ENCODE measurements at places on chromosomes 13 and 19.

GRCh38 chr13:51000571-51001260 lies 91.1 kb downstream of the RNASEH2B start:
- peak; percentile 77 for DNase-seq

GRCh38 chr13:42377640-42378382 lies 105.9 kb downstream of the AKAP11 start:
- DNase-seq, result no peak

- DNase-seq, result no peak
Observed at GRCh38 chr19:49117677-49118564, 1.0 kb downstream of the C19orf73 start.

DNA sequence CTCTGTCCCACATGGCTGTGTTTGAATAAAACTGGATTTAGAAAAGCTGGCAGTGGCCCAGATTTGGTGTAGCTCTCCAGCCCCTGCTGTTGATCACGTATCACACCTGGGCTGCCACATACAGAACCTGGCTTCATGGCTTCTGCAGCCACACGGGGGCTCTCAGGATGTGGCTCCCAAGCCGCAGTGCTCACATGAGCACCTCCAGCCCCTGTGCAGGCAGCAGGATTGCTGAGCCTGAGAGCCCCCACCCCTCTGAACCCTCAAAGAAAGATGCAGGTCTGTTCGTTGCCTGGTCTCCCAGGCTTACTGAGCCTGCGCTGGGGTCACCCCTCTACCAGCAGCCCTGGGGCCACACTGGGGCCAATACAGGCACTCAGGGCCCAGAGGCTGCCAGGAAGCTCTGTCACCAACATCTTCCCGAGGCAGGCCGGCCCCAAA lies 2.7 kb downstream of the PLEKHF1 start:
- no peak for DNase-seq

DNA sequence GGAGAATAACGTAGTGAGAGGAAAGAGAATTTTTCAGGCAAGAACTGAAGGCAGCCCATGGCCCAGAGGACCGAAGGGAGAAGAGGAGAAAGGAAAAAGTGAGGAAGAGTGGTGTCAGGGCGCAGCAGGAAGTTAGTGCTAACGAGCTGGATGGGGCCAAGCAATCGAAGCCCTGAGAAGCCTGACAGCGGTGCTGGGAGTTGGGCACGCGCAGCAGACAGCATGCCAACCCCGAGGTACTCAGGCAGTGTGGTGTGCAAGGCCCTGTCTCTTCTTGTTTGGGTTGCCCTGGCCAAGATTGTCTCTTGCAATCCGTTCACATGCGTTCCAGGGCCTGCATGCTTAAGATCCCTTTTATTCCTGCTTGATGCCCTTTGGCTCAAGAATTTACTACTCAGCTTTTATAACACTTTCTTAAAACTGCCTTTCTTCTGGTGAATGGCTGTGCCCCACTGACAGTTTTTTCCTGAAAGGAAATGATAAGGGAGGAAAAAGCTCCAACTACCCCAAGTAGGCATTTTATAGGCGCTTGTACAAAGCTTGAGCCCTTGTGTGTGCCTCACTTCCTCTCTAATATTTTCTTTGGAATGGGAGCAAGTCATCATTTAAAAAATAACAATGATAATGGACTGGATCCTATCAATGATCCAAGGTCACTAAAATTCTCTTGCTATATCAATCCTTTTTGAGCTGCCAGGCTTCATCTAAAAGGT lies 115.4 kb downstream of the FLT1 start:
- DNase-seq, result no peak

DNA sequence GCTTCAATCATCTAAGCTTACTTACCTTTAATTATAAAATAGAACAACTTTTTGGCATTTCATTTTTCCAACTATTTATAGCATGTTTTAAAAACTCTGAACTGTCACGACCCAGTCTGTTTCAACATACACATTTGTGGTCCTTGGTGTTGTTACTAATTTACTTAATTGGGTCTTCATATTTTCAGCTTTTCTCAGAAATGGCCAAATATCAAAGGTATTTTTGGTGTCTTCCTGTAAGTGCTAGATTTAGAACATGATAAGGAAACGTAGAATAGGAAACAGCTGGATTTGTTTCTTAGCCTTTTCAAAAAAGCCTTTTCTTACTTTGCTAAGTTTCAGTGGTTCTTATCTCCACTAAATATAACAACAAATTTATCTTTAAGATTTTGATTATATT lies 11.4 kb downstream of the LPAR6 start:
- no peak for DNase-seq

- no peak for DNase-seq
Observed at GRCh38 chr13:30504081-30504480, 38.3 kb upstream of the HMGB1 start.

GRCh38 chr13:74444864-74445479 lies 310.8 kb upstream of the KLF12 start:
- DNase-seq, result peak; percentile 18

- no peak for DNase-seq
Observed at GRCh38 chr19:32781280-32781679, 61.7 kb downstream of the TDRD12 start.

DNA sequence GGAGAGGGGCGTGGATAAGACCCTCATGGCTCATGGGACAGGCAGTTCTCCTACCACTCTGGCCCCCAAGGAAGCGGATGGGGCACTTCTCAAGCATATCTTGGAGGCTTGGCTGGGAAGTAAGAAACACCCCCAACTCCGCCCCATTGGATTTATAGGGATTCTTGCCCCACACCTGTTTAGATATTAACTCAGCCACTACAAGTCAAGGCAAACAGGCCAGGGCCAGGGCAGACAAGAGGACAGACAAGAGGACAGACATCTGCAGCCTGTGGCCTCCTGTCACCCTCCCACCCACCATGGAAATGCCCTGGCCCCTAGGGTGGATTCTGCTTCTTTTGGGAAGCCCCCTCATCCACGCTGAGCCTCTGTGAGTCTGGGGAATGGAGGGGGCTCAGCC lies 24.1 kb downstream of the RDH8 start:
- DNase-seq, result no peak

DNA sequence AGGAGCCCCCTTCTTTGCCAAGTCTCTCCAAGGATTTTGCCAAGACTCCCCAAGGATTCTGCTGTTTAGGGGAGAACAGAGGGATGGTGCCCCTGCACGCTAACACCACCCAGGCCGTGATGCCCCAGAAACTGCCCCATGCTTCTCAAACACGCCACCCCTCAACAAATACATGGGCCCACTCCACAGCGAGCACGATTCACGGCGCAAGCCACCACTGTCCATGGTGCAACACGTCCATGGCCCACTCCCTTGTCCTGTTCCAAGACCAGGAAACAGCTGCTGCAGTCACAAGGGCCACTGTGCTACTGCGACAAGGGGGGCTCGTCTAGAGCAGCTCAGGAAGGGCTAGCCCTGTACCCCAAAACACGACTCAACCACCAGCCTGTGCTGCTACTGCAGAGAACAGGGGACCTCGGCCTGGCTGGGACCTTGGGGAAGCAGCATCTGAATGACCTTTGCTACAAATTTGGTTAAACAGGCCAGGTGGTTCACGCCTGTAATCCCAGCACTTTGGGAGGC lies 36.5 kb upstream of the ISYNA1 start:
- no peak for DNase-seq

DNA sequence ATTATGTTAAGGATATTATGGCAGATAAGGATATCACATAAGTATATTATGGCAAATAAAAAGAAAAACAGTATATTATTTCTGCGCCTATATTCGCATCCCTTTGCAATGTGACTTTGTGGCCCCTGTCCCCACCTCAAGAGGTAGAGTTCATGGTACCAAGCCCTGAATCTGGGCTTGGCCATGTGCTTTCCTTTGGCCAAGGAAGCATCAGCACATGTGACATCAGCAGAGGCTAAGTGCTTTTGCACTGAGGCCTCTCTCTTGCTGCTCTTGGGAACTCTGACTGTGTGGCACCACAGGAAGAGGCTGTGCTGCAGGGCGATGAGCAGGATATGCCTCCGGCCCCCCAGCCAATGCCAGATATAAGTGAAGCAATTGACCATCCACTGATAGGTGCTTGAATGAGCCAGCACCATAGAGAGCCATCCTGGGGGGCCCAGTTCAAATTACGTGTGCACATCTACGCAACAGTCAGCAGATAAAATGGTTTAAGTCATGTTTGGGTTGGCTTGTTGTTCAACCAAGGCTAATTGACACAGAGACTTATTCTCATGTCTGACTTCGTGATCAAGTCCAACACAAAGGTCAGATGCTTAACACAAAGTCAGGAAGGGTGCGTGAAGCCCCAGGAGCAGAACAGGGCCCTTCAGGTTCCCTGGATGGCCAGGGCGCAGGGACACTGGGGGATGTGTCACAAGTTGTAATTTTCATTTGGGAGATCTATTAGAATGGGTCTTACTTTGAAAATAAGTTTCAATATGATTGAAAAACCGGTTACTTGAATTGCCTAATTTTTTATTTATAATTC lies 173.3 kb downstream of the COL4A1 start:
- no peak for DNase-seq

- DNase-seq, result no peak
Observed at GRCh38 chr19:51147663-51148062, 5.6 kb downstream of the SIGLEC7 start.

GRCh38 chr19:54928299-54928698 lies 19.0 kb downstream of the NLRP7 start:
- no peak for DNase-seq

DNA sequence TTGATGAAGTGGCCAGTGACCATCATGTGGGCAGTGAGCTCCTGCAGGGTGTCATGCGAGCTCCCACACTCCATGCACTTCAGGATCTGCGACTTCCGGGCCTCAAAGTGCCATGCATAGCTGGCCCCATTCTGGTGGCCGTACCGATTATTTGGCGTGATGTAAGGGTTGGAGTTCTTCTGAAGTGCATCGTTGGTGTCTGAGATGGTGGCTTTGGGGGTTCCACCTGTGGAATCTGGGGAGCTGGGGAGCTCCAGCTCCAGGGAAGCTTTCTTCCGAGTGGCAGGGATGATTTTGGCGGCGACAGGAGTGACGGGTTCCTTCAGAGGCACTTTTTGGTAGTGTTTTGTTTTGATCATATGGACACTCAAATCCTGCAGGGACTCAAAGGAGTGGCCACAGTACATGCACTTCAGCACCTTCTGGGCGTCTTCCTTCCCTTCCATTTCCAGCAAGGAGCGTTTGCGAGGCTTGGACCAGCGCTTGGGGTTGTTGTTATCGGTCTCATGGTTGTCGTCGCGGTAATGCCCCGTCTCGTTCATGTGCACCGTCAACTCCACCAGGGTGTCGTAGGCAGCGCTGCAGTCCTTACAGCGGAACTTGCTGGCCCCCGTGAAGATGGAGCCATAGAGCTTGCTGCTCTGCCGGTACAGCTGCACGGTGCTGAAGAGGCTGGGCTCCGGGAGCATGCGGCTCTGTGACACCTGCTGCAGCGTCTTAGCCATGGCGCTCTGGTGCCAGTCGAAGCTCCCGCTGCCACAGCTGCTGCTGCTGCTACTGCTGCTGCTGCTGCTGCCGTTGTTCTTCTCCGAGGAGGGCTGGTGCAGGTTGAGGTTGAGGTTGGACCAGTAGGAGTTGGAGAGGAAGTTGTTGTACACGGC lies 70.4 kb downstream of the TSHZ3 start:
- DNase-seq, result no peak

GRCh38 chr13:58165617-58166016 lies 534.1 kb downstream of the PCDH17 start:
- DNase-seq, result no peak

- DNase-seq, result peak; percentile 50
Observed at GRCh38 chr19:56252699-56253422, 19.7 kb upstream of the EDDM13 start.

GRCh38 chr13:62193919-62194318 lies 778.3 kb upstream of the PCDH20 start:
- no peak for DNase-seq

- DNase-seq, result no peak
Observed at GRCh38 chr19:2782329-2782935, 641 bp downstream of the SGTA start.

DNA sequence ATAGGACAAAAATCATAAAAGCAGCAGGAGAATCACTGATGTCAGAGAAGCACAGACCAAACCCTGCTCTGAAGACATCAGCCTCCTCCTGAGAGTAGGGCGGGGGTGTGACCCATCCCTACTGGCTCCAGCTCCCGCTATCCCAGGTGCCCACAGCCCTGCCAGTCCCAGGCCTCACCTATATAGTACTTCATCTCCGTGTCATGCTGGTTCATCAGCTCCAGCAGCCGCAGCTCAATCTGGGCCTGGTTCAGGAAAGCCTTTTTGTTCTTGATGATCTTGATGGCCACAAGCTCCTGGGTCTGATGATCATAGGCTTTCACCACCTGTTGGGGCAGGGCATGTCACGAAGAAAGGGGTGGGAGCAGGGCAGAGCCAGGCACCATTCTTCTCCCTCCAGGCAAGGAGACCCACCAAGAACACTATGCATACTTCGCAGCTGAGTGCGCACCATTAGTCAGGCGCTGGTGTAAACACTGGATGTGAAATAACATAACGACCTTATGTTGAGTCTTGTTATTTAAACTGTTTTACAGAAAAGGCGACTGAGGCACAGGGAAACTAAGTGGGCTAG lies 4.2 kb downstream of the DYRK1B start:
- DNase-seq, result no peak

DNA sequence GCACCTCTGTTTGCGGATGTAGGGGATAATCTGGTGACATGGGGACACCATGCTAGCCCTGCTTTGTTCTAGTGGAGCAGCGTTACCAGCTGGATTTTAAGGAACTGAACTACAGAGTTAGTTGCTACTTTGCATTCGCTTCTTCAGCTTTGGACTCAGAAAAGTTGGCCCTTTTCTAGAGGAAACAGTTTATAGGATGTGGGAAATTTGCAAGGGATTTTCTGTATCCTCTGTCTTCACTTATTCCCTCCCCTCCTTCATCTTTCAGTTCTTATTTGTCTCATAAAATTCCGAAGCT lies 2.1 kb downstream of the GATAD2A start:
- DNase-seq, result no peak

All from RWPE1 (cell line).